ENCODE measurements at places on chromosomes 7 and 10.

- no peak for DNase-seq
Measured at GRCh38 chr10:70552586-70552985, 50.0 kb downstream of the PRF1 start.

GRCh38 chr7:123148813-123149212 lies 51.0 kb downstream of the SLC13A1 start:
- no peak for DNase-seq

- no peak for DNase-seq
Measured at GRCh38 chr10:65501259-65501658, 1424.6 kb upstream of the LRRTM3 start.

DNA sequence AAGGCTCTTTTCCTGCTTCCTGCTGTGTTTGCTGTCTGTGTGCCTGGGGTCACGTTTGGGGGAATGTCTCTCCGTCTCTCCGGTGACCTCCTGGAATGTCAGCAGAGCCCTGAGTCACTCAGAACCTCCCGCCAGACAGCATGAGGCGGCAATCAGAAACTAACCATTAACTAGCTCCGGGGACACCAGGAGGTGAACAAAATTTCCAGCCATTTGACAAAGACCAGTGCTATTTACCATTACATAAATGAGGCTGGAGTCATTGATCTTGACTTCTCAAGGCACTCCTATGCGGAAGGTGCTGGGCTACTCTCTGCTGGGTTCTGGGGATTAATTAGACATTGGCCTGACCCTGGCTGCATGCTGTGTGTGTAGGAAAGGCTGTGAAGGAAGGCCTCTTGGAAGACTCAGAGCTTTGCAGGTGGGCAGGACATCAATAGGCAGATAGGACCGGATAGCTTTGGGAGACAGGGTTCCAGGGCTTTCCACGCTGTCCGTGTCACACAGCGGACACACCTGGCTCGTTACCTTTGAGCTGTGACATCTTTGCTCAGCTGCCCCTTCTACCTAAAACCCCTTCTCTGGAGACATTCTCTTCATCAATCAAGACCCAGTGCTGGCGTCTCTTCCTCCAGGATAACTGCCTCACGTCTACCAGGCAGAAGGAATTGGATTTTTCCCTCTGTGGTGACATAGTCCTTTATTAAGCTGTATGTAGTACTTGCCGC lies 77.0 kb downstream of the PFKFB3 start:
- no peak for DNase-seq

GRCh38 chr7:1670894-1671593 lies 967 bp downstream of the ELFN1 start:
- DNase-seq: no peak

GRCh38 chr7:39324139-39324760 lies 242.0 kb upstream of the YAE1 start:
- DNase-seq: no peak

DNA sequence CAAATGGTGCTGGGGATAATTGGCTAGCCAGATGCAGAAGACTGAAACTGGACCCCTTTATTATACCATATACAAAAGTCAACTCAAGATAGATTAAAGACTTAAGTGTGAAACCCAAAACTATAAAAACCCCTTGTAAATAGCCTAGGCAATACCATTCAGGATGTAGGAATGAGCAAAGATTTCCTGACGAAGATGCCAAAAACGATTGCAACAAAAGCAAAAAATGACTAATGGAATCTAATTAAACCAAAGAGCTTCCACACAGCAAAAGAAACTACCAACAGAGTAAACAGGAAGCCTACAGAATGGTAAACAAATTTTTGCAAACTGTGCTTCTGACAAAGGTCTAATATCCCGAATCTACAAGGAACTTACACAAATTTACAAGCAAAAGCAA lies 30.9 kb upstream of the PLXDC2 start:
- DNase-seq: no peak

DNA sequence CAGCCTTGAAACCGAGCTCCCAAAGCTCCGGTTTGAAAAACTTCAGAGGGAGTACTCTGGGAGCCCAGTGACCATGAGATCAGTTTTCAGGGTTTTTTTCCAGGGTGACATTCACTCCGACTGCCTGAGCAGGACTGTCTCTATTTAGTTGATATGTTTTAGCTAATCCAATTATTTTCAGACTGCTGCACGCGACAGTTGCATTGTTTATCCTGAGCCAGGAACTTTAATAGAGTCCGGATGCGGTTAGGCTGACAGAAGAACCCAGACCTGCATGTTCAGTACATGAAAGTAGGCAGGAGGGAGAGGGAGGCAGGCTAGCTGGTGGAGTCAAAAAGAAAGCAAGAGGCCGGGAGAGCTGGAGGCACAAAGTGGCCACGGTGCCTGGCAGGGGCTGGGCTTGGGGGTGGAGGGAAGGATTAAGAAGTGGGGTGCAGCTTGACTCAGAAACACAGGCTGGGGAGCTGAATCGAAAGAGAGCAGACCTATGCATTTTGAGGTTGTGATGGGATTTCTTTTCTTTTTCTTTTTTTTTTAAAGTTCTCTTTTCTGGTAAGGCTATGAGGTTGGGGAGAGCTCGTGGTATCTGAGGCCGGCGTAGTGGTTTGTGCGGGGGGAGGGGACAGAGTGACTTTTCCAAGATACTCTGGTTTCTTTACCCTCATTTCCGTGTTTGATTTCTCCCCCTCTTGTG lies 5.7 kb downstream of the GATA3 start:
- DNase-seq: no peak

DNA sequence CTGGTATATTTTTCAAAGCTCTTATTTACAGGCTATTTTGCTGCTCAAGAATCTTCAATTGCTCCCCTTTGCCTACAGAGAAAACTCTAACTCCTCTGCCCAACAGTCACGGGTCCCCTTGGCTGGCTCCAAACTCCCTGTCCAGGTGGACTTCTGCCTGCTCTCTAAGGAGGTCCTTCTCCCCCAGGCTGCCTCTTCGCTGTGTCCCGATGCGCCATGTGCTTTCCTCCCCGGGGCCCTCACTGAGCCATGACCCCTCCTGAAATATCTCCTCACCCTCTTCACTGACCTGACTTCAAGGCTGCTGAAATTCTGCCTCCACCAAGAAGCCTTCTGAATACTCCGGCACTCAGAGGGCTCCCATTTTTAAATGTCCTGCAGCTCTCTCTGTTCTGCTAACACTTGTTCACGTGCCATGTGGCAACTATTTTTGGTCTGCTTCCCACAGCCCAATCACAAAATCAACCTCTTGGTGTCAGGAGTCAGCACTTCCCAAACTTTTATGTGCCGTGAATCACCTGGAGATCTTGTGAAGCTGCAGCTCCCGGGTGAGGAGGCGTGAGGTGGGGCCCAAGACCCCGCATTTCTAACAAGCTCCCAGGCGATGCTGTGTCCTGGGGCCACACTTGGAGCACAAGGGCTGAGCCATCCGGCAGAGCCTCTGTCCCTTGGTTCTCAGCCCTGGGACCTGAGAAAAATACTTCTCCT lies 85.7 kb upstream of the COL13A1 start:
- no peak for DNase-seq

GRCh38 chr7:153413540-153414287 lies 638.5 kb upstream of the DPP6 start:
- DNase-seq: no peak

DNA sequence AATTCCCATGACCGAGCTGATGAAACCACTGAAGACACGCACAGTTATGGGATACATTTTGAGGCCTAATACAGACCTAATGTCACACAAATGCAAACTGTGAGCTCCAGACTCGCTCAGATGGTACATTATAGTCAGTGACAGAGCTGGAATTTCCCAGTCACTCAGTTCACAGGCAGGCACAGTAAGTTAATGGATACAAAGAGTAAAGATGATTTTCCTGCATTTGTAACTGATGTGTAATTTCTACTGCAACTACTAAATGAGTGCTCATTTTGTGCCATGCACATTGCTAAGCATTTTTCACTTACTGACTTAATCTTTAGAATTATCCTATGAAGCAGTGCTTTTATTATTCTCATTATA lies 56.5 kb downstream of the ENO4 start:
- DNase-seq: no peak

- no peak for DNase-seq
Measured at GRCh38 chr10:86580521-86580891, 58.9 kb upstream of the WAPL start.

- no peak for DNase-seq
Measured at GRCh38 chr7:31071645-31072029, 19.5 kb downstream of the ADCYAP1R1 start.

GRCh38 chr7:132230462-132230861 lies 345.8 kb downstream of the PLXNA4 start:
- DNase-seq: no peak

DNA sequence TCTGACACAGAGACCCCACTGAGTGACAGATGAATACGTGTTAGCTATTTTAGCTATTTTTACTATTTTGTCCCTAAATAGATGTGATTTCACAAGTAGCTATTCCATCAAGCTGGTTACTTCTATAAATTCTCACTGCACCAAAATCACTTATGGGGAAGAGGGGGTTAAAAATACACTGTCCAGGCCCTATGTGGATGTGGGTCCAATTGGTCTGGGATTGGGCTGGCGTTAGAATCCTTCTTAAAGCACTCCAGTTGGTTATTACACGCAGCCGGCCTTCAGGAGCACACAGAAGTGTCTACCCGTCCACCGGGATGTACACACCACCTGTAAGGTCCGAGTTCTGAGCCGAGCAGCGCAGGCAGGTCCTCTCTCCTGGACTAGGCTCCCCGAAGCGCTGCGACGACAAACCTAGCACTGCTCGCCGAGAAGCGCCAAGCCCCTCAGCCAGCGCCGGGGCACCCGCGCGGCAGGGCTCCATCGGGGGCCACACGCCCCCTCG lies 222.3 kb upstream of the MKLN1 start:
- DNase-seq: no peak

DNA sequence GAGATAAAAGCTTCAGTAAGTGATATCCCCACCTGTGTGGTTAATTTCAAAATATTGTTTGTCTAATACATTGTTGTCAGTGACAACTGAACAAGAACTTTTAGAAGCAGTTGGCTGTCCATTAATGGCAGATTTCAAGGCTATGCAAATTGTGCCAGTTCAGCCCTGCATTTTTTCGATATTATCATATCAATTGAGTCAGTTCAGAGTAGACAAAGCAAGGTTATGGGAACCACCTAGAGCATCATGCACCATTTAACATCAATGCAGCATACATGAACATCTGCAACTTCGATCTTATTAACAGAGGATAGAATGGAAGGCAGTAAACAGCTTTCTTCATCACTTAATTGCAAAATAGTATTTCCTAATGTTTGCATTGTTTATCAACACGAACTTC lies 180.7 kb upstream of the KAT6B start:
- DNase-seq: no peak

- no peak for DNase-seq
Measured at GRCh38 chr7:155258226-155258560, 39.5 kb upstream of the INSIG1 start.

- DNase-seq: no peak
Measured at GRCh38 chr7:371119-371778, 81.3 kb downstream of the FOXL3 start.

- peak; percentile 67 for DNase-seq
Measured at GRCh38 chr10:31749301-31749700, 179.3 kb downstream of the ARHGAP12 start.

- no peak for DNase-seq
Measured at GRCh38 chr7:2661602-2662272, 26.3 kb upstream of the AMZ1 start.

DNA sequence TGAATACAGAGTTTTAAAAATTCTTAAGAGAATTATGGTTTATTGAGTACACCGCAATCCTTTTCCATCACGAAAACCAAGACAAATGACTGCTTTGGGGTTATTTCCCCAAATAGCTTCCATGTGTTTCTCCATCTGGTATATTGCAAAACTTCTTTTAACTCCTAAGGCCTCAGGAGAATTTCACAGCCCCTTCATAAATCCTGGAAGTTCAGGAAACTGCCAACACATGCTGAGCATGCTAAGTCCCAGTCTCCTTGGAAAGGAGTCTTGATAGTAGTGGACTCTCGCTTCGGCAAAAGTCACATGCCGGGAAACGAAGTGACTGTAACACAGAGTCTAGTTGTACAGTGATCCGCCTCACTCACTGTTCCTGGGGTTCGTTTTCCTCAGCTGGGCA lies 88.1 kb upstream of the RSU1 start:
- no peak for DNase-seq

DNA sequence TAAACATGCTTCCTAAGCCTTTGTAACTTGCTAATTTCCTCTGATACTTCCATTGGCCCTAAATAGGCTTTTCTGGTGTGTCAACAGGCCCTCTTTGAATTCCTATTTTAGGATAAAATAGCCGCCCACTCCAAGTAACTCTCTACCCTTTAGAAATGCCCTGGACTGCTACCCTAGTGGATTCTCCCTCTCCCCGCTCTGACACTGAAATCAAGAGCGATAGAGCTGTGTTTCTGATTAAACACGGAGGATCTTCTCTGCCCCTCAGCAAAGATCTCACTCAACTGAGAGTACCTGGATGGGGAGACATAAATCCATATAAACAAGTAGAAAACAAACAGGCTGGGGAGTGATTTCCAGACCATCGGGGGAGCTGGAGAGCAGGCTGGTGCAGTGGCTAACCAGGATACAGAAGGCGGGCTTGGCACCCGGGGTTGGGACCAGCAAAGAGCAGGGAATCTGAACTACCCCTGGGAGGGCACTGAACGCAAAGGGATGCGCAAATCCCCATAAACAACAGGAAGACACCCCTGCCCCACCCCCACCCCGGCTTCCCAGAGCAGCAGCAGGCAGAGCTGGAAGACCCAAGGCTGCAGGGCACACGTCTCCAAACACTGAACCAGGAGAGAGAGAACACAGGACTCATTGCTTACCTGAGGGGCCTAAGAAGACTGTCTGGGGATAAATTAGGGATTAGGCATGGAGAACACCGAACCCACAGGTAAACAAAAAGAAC lies 2.5 kb downstream of the ASB13 start:
- no peak for DNase-seq

- DNase-seq: no peak
Measured at GRCh38 chr10:124569623-124570470, 108.2 kb downstream of the LHPP start.

DNA sequence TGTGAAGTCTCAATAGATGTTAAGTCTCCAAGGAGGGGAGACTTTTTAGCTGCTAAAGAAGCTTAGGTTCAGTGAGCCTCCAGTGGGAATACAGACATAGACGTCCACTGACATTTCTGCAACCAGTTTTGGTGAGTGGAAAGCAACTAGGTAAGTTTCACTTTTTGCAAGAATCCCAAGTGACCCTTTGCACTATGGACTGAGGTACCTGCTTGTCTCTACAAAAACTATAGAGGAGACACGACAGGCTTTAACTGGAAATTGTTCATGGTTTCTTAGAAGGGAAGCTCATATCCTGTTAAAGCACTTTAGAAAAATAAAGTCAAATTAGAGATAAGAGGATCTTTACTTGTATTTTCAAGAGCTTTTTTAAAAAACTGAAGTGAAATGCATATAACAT lies 38.6 kb downstream of the GBF1 start:
- no peak for DNase-seq

GRCh38 chr10:108445746-108446145 lies 1281.2 kb upstream of the SORCS1 start:
- DNase-seq: no peak

All from COR-L47 (cell line).